ENCODE measurements at places on chromosomes 7 and 10.

- DNase-seq: no peak
Observed at GRCh38 chr10:76116523-76116922, 685.1 kb downstream of the LRMDA start.

DNA sequence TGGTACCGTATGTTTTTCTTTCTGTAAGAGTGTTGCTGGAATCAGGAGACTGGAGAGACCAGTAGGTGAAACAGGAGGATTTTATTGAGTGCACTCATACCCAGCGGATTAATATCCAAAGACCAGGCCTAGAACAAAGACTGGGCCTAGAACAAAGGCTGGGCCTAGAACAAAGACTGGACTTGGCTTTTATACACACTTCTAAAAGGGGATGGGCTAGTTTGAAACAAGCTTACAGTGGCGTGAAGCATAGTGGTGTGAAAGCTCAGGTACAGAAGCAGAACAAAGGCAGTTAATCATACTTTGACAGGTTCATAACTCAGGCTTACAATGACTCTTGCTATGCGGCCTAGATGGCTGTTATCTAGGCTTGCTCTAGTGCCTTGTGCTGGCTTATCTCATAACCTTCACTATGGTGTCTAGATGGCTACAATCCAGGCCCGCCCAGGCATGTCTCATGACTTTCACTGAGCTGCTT, 67.7 kb downstream of the TRIM24 start:
- peak; percentile 10 for DNase-seq

DNA sequence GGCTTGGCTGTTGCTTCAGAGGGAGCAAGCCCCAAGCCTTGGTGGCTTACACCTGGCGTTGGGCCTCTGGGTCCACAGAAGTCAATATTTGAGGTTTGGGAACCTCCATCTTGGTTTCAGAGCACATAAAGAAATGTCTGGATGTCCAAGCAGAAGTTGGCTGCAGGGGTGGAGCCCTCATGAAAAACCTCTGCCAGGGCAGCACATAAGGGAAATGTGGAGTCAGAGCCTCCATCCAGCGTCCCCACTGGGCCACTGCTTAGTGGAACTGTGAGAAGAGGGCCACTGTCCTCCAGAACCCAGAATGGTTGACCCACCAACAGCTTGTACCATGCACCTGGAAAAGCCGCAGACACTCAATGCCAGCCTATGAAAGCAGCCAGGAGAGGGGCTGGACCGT, 573.5 kb upstream of the ZWINT start:
- DNase-seq: no peak

DNA sequence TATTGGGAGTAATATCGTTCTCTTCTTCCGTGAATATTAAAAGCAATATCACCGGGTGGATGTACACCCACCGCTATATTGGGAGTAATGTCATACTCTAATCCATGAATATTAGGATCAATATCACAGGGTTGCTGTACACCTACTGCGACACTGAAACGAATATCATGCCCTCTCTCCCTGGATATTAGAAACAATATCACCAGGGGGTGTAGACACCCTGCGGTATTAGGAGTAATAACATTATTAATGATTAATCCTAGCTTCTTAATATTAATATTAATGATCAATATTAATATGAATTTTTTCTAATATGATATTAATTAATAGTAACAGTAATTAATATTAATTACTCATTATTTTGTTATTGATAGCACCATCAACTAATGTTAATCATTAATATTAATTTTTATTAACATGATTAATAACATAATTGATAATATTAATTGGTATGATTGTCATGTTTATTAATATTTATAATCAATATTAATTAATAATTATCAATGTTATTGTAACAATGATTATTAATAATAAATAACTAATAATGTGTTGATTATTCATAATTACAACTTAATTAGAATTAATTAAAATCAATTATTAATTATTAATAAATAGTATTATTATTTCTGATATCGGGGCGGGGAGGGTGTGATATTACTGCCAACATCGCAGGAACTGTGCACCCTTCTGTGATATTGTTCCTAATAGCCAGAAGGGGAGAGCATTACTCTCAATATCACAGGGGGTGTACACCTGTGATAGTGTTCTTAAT, 121.3 kb upstream of the C1GALT1 start:
- DNase-seq: no peak

DNA sequence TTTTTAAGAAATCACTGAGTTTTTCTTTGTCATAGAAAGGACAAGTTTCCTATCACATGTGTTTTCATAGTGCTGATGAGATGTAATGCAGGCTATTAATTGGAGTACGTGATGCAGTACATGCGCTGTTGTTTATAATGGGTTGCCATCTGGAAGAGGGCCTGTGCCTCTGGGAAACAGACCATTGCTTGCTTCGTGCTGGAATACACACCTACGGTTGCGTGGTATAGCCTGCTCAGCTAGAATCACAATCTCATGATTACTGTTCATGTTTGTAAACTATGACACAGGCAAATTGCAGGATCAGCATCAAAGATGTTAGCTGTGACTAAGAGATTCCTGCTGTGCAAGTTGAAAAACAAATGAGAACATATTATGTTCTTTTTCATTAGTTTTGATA, 107.2 kb upstream of the STEAP1B start:
- no peak for DNase-seq

DNA sequence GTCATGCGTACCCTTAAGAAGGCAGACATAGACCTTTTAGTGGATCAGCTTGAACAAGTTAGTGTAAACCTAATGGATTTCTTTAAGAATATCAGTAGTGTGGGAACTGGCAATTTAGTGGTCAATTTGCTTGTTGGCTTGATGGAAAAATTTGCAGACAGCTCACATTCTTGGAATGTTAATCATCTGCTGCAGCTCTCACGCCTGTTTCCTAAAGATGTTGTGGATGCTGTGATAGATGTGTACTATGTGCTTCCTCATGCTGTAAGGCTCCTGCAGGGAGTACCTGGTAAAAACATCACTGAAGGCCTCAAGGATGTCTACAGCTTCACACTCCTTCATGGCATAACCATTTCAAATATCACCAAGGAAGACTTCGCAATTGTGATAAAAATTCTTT, 103.4 kb downstream of the ABCA13 start:
- peak; percentile 83 for DNase-seq

- no peak for DNase-seq
Observed at GRCh38 chr7:85620936-85621685, 434.3 kb upstream of the SEMA3D start.

GRCh38 chr10:20041931-20042330, 225.7 kb downstream of the PLXDC2 start:
- DNase-seq: no peak

DNA sequence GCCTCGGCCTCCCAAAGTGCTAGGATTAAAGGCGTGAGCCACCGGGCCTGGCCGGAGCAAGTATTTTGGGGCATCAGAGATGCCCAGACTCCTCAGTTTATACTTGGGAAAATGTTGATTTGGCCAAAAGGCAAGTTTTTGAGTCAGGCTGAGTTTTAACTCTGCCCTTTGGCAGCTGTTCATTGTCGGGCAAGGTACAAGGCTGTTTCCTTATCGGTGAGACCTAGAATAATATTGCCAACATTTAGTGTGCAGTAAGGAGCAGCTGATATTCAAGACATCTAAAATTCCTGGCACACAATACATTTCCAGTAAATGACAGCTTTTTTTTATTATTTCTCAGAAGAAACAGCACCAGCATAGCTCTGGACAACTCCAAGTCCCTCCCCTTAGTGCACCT, 147.6 kb upstream of the C7orf33 start:
- no peak for DNase-seq

GRCh38 chr10:69130251-69130650, 6.3 kb downstream of the VPS26A start:
- DNase-seq: peak; percentile 27

GRCh38 chr7:44236333-44236728, 35.6 kb downstream of the YKT6 start:
- no peak for DNase-seq

DNA sequence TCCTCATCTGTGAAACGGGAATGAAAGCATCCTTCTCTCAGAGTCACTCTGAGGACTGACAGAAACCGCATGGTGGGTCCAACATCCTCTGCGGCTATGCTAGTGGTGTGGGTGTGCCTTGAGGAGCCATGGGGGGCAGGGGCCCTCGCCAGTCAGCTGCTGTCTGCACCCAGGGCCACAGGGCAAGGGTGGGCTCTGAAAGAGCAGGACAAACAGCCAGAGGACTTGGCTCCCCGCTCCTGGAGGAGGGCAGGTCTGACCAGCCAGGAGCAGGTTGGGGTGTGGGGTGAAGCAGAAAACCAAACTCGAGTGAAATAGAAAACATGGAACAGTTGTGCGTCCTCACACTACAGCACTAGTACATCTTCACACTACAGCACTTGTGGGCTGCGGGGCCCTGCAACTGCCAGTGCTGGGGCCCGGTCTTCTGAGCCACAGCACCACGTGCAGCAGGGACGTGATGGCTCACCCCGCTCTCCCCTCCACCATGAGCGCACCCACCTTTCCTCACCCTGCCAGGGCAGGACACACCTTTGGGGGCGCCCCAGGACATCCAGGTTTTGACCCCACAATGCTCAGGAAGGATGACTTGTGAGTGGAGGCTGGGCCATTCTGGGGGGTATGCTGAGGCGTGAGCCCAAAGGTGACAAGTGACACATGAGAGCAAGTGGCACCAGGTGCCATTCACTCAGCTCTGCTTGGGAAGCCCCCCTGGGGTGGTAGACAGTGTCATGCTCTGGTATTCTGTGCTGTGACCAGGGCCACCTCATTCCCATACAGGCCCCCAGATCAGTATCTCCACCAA, 96.1 kb upstream of the RET start:
- no peak for DNase-seq

- no peak for DNase-seq
Observed at GRCh38 chr10:46290101-46290886, 3.5 kb downstream of the ANTXRL start.

DNA sequence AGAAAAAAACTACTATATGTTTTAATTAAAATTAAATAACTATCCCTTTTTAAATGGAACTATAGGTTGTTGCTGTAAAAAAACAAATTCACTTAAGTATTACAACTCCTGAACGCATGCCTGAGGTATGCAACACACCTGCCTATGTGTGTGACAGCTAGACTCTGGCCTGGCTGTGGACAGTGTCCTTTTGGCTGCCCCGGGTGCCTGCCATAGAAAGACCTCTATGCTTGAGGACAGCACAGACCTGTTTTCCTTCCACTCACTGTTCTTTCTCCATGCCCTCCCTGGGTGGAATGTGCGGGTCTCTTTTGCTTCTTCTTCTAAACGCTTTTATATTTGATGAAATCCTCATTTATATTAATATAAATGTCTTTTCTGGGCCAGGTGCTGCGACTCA, 6.5 kb upstream of the PPIA start:
- DNase-seq: no peak

GRCh38 chr10:54124209-54124885, 676.7 kb downstream of the PCDH15 start:
- DNase-seq: no peak

- peak; percentile 28 for DNase-seq
Observed at GRCh38 chr7:23114896-23115295, 9.3 kb downstream of the KLHL7 start.

DNA sequence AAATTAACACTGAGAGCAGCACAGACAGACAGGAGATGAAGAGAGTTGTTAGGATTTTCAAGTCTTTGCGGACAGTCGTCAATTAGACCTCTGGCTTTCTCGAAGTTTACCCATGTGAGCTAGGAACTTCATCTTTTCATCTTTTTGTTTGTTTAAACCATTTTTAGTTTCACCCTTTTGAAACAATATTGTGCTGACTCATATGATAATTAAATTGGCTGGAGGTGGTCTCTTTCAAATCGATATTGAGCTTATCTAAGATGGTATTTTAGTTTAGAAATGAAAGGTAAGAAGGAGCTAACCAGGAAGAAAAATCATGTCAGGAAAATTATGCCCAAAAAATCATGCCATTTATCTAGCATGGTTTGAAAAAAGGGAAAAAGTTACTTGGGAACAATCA, 415.8 kb upstream of the SEMA3A start:
- DNase-seq: no peak

GRCh38 chr7:139771001-139771956, 6.5 kb downstream of the HIPK2 start:
- DNase-seq: peak; percentile 89

DNA sequence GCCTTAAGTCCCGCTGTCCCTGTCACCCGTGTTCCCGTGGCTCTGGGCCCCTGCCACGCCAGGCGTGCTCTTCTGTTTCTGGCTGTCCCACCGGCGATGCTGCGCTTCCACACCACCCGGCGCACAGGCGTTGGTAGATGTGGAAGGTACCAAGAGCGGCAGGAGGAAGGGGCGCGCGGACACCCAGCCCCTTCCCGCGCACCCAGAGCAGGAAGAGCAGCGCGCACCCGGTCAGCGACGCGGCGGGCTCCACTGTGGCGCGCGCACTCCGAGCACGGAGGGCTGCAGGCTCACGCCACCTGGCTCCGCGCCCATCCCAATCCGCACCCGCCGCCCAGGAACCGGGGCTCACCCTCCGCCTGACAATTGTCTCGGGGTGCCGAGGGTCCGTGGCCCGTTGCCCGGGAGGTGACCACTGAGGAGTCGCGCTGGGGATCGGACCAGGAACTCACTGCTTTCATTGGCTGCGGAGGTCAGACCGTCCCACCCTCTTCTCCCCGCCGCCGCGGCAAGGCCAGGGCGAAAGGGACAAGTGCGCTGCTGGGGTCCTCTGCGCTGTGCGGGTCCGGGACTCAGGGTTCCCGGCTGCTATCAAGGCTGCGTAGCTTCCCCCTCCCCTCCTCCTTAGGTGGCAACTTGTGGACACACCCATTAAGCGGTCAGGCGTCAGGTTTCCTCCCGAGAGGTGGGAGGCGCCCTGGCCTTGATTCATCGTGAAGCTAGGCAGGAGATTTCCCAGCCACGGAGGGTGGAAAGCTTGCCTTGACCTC, 121.6 kb upstream of the ZNF92 start:
- peak; percentile 55 for DNase-seq

DNA sequence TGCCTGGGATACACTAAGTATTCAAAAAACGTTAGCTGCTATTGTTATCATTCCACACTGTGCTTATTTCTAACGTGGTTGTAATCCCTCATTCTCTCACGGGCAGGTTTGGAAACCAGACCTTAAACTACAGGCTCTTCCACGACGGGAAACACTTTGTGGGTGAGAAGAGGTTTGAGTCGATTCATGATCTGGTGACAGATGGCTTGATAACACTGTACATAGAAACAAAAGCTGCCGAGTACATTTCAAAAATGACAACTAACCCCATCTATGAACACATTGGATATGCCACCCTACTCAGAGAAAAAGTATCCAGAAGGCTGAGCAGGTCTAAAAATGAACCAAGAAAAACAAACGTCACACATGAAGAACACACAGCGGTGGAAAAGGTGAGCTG, 163.2 kb upstream of the PRR15 start:
- no peak for DNase-seq

- DNase-seq: no peak
Observed at GRCh38 chr7:155194382-155195140, 103.1 kb upstream of the INSIG1 start.

DNA sequence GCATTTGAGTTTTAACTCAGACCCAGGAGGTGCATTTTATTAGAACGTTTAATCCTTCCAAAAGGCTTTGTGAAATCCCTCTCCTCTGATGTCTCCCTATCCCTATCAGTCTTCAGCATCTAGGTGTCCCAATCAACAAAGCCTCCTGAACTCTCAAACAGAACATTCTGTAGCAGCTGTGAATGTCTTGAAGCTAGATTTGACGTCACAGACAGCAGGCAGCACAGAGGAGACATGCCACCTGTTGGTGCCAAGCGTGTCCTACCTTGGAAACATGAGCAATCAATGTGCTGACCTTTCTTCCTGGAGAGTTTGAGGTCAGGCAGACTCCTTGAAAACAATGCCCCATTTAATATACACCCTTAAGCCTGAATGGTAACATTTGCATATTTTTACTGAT, 125.5 kb downstream of the RNLS start:
- no peak for DNase-seq

GRCh38 chr10:101851411-101852116, 8.0 kb upstream of the KCNIP2 start:
- peak; percentile 48 for DNase-seq

- no peak for DNase-seq
Observed at GRCh38 chr10:60735244-60735643, 43.0 kb upstream of the CDK1 start.
